ENCODE measurements at places on chromosomes 11 and 22. TPM values are rescaled to one million over a fixed set of nuclear protein-coding genes. Genes with fewer than 3 reads are reported as not detected.

DNA sequence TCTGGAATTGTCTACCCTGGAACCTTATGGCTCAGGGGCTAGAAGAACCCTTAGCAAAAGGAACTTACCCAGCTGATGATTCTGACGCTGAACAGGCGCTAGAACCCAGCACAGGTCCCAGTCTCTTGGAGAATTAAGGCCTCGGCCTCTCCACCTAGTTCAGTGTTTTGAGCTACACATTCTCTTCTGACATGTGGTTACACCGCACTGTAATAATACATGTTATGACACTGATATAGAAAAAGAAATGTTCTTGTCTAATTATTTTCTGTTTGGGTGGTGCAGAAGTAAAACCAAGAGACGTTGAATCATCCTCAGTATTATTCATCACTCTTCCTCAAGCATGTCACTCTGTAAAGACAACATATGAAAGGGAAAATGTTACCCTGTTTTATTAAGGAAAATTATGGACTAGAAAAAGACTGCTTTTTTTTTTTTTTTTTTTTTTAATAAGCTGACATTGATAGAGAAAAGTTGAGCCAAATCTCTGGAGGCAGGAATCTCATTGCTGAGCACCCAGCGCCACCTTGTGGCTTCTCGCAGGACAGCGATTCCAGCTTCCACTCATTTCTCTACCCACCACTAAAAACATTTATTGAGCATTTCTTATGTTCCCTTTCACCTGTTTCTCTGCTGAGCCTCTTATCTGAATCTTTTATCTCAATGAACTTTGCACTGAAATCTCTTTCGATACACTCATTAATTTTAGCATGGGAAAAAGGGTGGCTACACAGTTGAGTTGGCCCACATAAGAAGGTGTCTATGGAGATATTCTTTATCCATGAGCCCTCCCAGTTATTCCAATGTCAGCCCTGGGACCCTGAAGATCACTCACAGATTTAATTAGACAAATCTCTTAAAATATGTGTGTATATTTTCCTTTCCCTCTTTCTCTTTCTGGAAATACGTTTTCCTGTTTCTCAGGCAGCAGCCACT is 12.6 kb upstream of the APLNR start:
- H3K27ac ChIP-seq: no peak overlapping the region
- peak; percentile 75 for DNase-seq
- H3K27me3 ChIP-seq: peaks cover 28% of the 10 kb centered on the region
- H3K36me3 ChIP-seq: no peaks in the 10 kb centered on the region

- H3K27ac ChIP-seq: no peak overlapping the region
- no peak for DNase-seq
- H3K4me3 ChIP-seq: no peak overlapping the region
- H3K4me1 ChIP-seq: no peaks in the 10 kb centered on the region
Measured at GRCh38 chr11:132186699-132187098, 816.3 kb downstream of the NTM start.

- no peak overlapping the region for H3K4me3 ChIP-seq
- H3K27me3 ChIP-seq: peaks cover 6% of the 10 kb centered on the region
- H3K36me3 ChIP-seq: no peaks in the 10 kb centered on the region
- no peaks in the 10 kb centered on the region for H3K4me1 ChIP-seq
- H3K27ac ChIP-seq: no peak overlapping the region
Measured at GRCh38 chr22:47786650-47787290, 1024.3 kb downstream of the TBC1D22A start.

DNA sequence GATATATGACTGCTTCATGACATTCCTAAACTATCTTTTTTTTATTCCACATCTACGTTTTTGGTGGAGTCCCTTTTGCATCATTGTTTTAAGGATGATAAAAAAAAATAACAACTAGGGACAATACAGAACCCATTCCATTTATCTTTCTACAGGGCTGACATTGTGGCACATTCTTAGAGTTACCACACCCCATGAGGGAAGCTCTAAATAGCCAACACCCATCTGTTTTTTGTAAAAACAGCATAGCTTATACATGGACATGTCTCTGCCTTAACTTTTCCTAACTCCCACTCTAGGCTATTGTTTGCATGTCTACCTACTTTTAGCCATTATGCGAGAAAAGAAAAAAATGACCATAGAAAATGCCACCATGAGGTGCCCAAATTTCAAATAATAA is 13.2 kb downstream of the MS4A1 start:
- no peak overlapping the region for H3K4me3 ChIP-seq
- no peaks in the 10 kb centered on the region for H3K4me1 ChIP-seq
- no peak for DNase-seq
- H3K27ac ChIP-seq: no peak overlapping the region
- peaks cover 16% of the 10 kb centered on the region for H3K27me3 ChIP-seq

- no peak overlapping the region for H3K4me3 ChIP-seq
- H3K27me3 ChIP-seq: no peaks in the 10 kb centered on the region
- H3K36me3 ChIP-seq: no peaks in the 10 kb centered on the region
Measured at GRCh38 chr11:97454988-97455387, 1065.2 kb downstream of the JRKL start.

DNA sequence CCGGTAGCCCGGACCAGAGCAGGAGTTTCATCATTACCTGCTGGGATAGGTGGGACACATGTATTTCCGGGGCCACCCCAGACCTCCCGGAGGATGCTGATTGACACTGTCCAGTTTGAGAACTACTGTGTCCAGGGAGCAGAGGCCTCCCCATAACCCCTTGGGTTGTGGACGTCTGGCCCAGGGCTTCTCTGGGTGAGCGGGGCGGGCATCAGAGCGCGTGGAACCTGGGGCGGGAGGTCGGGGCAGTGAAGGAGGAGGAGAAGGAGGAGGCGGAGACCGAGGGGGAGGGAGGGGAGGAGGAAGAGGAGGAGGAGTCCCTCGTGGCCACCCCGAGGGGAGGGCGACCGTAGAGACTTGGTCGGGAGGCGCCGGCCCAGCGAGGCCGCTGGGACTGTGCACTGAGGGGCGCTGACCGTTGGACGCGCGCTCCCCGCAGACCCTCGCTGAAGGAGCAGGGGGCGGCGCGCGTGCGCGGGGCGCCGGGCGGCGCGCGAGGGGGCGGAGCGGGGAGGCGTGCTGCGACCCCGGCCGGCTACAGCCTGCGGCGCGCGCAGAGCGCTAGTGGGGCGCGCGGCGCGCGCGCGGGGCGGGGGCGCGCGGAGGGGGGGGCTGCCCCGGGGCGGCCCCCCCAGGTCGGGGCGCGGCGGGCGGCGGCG is at the start of gene GRK3:
TSS of gene GRK3 (plus strand) at position 356 of the 659 bp plus-strand sequence. CDS start 366 bp downstream, outside the sequence.
- peak within 1 kb of the TSS; percentile 74 for H3K4me3 ChIP-seq
- peak; percentile 79 for DNase-seq
- no peaks in the 10 kb centered on the region for H3K36me3 ChIP-seq
- peak within 1 kb of the TSS; percentile 73 for H3K27ac ChIP-seq
- peaks cover 9% of the 10 kb centered on the region for H3K27me3 ChIP-seq
- peaks cover 33% of the 10 kb centered on the region for H3K4me1 ChIP-seq

GRCh38 chr11:126971305-126971704 is 29.3 kb downstream of the KIRREL3 start:
- H3K4me1 ChIP-seq: no peaks in the 10 kb centered on the region
- H3K36me3 ChIP-seq: no peaks in the 10 kb centered on the region
- no peak for DNase-seq

DNA sequence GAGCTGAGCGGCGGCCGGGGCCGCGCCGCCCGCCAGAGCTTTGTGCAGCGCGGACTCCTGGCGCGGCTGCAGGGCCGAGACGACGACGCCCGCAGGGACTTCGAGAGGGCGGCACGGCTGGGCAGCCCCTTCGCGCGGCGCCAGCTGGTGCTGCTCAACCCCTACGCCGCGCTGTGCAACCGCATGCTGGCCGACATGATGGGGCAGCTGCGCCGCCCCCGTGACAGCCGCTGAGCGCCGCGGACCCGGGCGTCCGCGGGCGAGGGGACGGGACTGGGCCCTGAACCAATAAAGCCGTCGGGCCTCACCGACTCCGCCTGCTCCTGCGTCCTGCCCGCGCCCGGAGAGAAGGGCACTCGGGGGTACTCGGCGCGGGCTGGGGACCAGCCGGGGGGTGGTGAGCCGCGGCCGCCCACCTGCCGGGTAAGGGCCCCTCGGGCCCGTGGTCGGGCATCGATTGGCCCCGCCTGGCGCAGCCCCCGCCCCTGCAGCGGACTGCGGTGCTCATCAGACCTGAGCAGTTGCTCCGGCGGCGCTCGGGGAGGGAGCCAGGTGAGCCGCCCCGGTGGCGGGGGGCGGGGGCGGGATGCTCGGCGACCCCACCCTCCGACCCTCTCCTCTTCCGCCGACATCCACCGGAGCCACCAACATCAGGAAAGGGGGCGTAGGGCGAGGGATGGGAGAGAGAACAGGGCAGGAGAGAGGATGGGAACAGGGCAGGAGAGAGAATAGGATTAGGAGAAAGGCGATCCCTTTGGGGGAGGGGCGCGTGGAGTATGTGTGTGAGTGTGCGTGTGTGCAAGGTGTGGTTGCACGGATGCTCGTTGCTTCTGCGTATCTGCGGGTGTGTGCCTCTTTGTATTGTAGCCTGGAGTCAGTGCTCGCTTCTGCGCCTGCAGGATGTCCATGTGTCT is at the start of gene TMEM25:
TSS of gene TMEM25 (plus strand) at position 510 of the 914 bp plus-strand sequence. CDS start 610 bp downstream, outside the sequence.
- peaks cover 3% of the 10 kb centered on the region for H3K36me3 ChIP-seq
- peaks cover 27% of the 10 kb centered on the region for H3K4me1 ChIP-seq
- H3K4me3 ChIP-seq: peak within 1 kb of the TSS; percentile 82
- no peaks in the 10 kb centered on the region for H3K27me3 ChIP-seq
- H3K27ac ChIP-seq: peak within 1 kb of the TSS; percentile 75
- DNase-seq: peak; percentile 87

- H3K36me3 ChIP-seq: no peaks in the 10 kb centered on the region
- no peaks in the 10 kb centered on the region for H3K4me1 ChIP-seq
- no peak overlapping the region for H3K27ac ChIP-seq
- no peak overlapping the region for H3K4me3 ChIP-seq
Measured at GRCh38 chr11:11422411-11423128, 69.5 kb upstream of the CSNK2A3 start.

DNA sequence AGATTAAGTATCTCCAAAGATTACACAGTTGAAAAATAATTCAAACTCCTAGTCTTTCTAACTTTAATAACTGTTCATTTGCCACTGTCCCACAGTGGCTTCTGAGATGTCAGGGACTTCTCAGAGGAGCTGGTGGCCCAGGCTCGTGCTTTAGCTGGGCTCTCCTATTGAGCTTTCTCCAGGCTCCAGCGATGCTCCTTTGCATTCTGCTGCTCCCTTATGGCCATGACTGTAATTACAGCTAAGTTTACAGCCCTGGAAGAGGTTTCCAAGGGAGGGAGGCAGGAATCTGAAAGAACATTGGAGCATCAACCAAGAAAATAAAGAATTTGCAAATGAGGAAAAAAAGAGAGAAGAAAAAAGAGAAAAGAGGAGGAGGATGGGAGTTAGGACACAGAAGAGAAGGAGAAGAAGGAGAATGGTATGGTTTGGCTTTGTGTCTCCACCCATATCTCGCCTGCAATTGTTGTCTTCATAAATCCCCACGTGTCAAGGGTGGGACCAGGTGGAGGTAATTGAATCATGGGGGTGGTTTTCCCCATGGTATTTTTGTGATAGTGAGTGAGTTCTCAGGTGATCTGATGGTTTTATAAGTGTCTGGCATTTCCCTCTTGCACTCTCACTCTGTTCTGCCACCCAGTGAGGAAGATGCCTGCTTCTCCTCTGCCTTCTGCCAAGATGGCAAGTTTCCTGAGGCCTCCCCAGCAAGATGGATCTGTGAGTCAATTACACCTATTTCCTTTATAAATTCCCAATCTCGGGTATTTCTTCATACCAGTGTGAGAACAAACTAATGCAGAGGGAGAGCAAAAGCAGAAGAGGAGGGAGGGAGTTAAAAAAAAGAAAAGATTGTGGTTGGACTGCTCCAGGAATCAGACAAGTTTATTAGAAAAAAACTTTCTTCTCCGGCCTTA is 857.0 kb downstream of the KCNA4 start:
- no peaks in the 10 kb centered on the region for H3K27me3 ChIP-seq
- H3K27ac ChIP-seq: no peak overlapping the region
- peak; percentile 11 for DNase-seq
- H3K4me1 ChIP-seq: no peaks in the 10 kb centered on the region

Gene CYP2R1
- 13.1 TPM for total RNA-seq

Gene MMP12
- total RNA-seq: not detected

Gene DNAJB7
- total RNA-seq: not detected

Gene TMEM86A
- total RNA-seq: 0.09 TPM

Measured in activated CD4-positive, alpha-beta T cell treated with anti-CD3 and anti-CD28 coated beads for 36 hours (primary cell).